MG63 (cell line): ENCODE measurements at places on chromosomes 11 and 22. TPM values are rescaled to one million over a fixed set of nuclear protein-coding genes. Genes with fewer than 3 reads are reported as not detected.

DNA sequence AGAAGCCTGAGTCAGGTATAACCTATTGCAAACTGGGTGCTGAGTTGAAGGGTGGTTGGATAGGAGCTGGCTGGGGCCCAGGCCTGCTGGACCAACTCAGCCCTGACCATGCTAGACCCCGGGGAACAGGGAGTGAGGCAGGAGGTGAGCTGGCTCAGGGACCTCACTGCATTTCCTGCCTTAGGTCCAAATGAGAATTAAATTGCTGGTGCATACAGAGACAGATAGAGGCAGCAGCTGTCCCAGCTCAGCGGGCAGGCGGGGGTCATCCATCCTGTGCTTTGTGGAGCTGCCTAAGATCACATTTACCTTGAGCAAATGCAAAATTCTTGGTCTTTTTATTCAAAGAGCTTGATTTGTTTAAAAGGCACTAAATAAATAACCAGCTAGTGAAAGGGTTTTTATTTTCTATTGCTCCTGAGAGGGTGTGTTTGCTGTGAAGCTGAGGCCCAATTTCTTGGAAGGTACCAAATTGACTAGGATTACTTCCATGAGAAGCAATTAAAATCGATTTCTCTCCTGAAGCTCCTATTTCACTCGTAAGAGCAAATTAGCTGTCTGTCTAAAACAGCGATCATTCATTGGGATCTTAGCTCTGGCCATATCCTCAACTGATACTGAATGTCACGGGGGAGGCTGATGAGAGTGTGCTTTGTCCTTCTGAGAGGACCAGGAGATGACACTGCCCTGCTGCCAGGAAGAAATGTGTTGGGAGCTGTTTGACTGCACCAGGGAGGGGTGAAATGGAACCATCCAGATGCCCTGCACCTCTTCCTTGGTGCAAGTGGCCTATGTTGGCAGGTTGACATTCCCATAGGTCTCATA, 24.9 kb downstream of the USH1C start:
- no peak for DNase-seq

PICALM gene
- total RNA-seq: 90.0 and 114 TPM in 2 replicates

DNA sequence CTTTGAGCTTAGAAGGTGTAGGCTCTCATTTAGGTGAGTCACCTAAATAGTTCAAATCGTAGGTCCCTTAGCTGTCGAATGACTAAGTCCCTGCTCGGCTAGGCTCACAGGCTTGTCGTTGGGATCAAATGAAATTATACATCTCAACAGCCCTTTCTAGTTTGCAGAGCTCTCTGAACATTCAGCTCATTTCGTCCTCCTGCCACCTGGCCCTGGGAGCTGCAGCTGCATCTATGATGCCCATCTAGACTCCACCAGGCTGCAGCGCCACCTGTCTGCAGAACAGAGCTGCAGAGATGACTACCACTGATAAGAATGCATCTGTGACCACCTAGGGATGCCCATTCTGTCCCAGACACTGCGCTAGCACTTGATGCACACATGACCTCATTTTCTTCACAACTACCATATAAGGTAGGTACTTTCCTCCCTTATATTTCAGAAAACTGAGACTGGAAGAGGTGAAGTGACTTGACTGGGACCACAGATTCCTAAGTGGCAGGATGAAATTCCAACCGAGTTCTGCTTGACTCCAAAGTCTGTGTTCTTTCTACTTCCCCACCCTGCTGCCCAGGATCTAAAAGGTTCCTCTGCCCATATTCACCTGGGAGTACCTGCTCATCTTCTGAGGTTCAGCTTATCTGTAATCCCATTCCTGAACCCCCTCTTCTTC, 141.1 kb upstream of the NARS2 start:
- peak; percentile 58 for DNase-seq

GLYAT gene
- not detected in 2 replicates for total RNA-seq

DNA sequence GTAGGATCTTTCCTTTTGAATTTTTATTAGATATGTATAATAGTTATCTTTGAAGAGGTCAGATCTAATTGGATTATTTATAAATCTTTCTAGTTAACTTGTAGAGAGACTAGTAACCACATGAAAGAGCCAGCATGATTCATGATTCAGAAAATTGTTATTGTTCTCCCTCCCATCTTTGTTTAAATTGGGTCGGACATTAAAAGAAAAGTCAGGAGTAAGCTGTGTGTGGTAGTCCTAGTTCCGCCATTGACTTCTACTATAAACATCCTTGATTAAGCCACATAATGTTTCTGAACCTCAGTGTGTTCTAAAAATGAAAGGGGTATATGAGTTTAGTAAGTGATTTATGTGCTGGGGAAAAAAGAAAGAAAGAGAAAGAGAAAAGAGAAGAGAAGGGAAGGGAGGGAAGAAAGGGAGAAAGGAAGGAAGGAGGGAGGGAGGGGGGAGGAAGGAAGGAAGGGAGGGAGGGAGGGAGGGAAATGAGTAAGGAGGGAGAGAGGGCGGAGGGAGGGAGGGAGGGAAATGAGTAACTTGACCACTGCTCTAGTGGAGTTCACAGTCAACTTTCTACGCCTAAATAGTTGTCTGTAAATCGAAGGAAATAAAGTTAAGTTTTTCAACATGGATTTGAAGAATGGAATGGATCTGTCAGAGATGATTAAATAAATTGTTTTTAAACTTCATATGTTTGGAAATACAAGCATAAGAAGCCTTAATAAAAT, 32.9 kb downstream of the SIK2 start:
- DNase-seq: no peak

- DNase-seq: no peak
These were observed 60.8 kb upstream of the ZBED5 start for GRCh38 chr11:10918698-10919097.

DNA sequence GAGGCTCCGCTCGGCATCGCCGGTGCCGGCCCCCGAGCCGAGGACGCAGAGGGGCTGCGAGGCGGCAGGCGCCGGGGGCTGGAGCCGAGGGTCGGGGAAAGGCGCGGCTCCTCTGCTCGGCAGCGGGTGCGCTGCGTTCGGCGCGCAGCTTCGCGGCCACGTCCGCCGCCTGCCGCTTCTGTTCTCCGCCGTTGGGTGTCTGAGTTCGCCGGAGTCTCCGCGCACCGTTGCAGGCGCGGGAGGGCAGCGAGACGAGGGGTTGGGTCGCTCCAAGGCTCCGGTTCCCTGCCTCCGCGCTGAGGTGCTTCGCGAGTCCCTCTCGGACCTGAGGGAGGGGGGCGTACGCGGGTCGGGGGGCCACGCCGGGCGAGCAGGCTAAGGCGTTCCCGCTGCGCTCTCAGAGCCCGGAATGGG, 347 bp downstream of the MN1 start:
- DNase-seq: peak; percentile 48

- DNase-seq: no peak
These were observed 49.0 kb downstream of the FZD4 start for GRCh38 chr11:86906198-86906597.

DNA sequence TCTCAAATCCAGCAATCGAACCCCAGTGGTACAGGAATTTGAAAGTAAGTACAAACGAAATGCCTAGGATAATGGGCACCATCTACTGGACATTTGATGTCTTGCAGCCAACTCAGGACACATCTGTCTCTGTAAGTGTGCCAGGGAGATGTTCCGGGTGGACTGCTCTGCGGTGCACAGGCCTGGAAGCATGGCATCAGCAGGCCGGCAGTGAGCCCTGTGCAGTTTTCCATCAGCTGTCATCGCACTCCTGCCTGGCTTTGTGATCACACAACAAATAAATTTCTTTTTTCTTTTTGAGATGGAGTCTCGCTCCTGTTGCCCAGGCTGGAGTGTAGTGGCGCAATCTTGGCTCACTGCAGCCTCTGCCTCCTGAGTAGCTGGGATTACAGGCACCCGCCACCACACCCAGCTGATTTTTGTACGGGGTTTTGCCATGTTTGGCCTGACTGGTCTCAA, 71.0 kb downstream of the JAM3 start:
- DNase-seq: peak; percentile 39

DNA sequence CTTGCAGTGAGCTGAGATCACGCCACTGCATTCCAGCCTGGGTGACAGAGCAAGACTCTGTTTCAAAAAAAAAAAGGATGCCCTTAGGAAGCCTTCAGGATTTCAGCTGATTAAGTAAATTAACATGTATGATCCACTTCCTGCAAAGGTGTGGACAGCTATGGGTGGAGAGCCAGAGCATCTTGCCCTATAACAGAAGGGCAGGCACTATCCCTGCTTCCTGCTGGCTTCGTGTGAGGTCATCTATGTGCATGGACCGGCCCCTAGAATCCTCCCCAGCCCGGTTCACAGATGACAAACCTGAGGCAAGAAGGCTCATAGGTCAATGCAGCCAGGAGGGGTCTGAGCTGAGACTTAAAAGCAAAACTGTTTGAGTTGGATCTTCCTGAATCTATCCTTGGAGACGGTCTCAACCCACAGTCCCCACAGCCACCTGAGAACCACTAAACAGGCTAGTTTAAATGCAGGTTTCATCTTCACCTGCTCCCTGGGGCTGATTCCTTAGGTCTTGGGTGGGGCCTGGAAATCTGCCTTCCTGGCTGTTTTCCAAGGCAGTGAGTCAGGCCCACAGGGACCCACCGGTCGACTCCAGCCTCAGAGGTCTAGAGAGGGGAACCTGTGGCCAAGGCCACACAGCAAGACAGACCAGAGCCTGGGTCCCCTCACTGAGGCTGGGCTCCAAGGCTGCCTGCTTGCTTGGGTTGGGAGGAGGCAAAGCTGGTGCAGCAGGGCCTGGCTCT, 55.2 kb upstream of the MPEG1 start:
- DNase-seq: peak; percentile 47

HEPN1 gene
- total RNA-seq: not detected in 2 replicates

MMP27 gene
- total RNA-seq: not detected in 2 replicates

- no peak for DNase-seq
These were observed 84.6 kb upstream of the GUCY1A2 start for GRCh38 chr11:107102692-107103477.

DNA sequence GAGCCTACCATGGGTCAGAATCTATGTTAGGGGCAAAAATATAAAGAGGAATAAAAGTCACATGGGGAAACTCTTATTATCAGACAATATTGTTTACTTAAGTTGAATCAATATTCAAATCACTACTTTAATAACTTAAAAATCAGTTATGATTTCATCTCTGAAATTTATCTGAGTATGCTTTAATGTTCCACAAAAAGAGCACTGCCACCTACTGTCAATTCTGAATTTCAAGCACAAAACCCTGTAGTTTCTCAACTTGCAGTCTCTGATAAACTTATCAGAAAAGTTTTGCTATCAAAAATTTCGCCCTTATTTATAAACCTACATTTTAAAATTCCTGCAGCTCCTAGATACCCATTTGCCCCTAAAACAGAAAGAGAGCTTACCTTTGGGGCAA, 47.3 kb downstream of the RDX start:
- DNase-seq: no peak

DNA sequence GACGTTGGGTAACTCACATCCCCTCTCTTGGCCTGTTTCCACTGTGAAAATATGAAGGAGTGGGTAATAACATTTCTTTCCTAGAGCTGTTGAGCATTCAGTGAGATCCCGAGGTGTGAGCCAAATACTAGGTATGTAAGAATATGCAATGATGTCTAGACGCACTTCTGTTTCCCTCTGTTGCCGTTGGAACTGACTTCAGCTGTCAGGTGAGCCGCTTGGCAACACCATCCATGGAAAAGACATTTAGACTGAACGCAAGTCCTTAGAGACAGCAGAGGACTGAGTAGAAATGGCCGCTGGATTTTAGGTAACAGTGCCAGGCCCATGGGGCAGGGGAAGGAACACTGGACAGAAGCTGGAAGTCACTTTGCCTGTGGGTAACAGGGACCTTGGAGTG, 29.5 kb upstream of the SHANK2 start:
- no peak for DNase-seq

DNA sequence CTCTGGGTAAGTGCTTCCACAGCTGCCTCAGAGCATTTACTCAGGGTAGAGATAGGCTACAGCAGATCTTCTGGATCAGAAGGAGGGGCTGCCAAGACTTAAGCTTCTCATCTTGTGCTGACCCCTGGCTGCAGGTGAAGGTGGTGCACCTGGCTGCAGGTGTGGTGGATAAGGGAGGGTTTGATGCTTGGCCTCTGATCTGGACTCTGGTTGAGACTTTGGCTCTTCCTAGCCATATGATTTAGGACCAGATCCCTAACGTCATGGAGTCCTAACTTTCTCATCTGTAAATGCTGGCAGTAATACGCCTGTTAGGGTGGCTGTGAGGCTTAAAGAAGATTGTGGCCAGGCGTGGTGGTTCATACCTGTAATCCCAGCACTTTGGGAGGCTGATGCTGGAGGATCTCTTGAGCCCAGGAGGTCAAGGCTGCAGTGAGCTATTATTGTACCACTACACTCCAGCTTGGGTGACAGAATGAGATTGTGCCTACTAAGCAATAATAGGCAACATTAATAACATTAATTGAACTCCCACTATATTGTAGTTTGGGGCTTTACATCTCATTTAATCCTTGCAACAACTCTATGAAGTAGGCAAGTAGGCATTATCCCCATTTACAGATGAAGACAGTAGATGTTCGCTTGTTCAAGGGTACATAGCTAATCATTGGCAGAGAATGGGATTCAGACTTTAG, 10.7 kb downstream of the DTX4 start:
- no peak for DNase-seq

- DNase-seq: no peak
These were observed 30.8 kb upstream of the MOB2 start for GRCh38 chr11:1517117-1518005.

SLC7A4 gene
- total RNA-seq: not detected in 2 replicates

DNA sequence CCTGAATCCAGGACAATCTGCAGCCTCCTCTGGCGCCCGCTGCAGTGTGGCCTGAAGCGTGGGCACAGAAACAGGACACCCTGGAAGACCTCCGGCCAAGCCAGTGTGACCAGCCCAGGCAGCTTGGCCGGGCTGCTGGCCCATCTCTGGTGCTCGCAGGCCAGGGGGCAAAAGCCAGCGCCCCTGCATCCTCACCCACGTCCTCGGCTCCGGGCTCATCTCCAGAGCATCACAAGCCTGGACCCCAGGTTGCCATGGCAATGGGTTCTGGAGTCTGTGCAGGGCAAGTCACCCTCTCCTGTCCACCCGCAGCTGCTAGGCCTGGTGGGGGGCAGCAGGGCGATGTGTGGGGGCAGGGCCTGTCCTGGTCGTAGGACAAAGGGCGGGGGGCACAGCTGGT, 9.3 kb upstream of the PDGFB start:
- no peak for DNase-seq

DNA sequence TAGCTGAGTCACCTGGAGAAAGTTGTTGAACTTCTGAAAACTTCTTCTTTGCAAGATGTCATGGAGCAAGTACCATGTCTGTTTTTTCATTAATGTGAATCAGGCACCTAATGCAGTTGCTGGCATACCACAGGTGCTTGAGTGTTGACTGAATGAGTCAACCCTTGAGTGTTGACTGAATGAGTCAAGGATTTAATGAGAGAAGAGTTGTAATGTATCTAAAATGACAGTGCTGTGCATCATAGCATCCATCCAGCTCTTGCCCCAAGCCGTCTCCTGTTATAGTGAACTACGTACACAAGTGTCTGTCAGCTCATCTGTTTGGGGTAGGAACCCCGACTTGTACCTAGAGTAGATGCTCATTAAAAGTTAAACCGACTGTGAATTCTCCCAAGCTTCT, 93.1 kb downstream of the CWC15 start:
- no peak for DNase-seq

NTM gene
- total RNA-seq: 2.0 and 4.0 TPM in 2 replicates

GRCh38 chr11:75191330-75191717, 40.4 kb downstream of the SLCO2B1 start:
- peak; percentile 9 for DNase-seq

SLCO2B1 gene
- not detected in 2 replicates for total RNA-seq

CTSW gene
- not detected in 2 replicates for total RNA-seq

GRCh38 chr11:86772999-86773398, 27.3 kb upstream of the PRSS23 start:
- no peak for DNase-seq
